ENCODE measurements at places on chromosomes 5 and 9. TPM values are rescaled to one million over a fixed set of nuclear protein-coding genes. Genes with fewer than 3 reads are reported as not detected.

Gene KIF20A
- 24.5 TPM for total RNA-seq

Gene SLC6A7
- not detected for total RNA-seq

Gene FLT4
- 10.6 TPM for total RNA-seq

Gene SVEP1
- 0.66 TPM for total RNA-seq
